ENCODE measurements at places on chromosomes 5 and 9. TPM values are rescaled to one million over a fixed set of nuclear protein-coding genes. Genes with fewer than 3 reads are reported as not detected.

DNA sequence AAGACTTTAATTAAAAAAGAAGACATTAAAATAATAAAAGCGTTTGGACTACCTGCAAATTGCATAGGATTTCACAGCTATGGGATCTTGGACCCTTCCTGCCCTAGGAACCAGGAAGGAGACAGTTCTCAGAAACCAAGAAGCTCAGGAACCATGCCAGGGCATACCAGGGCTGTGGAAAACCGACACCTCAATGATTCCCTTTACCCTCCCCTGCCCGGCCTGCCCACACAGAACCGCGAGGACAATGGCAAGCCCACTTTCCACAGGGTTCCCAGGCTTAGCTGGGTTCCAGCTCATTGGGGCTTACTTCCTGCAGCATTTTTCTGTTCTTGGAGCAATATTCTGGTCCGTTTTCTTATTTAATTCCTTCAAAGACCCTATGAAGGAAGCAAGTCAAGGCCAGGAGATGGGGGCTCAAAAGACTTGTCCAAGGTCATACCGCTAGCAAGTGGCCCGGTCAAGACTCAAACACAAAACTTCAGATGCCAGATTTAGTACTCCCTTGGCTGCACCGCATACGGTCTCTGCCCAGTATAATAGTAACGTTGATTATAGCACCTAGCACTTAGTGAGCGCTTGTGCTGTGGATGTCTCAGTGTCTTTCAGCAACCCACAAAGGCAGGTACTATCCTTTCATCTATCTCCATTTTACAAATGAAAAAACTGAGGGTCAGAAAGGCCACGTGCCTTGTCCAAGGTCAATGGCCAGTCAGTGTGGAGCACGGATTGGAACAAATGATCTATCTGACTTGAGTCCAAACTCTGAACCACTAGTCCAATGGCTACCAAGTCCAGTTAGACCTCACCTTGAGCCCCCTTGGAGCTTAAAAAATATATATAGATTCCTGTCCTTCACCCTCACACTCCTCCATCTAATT is 6.8 kb downstream of the FAT2 start:
- no peak for DNase-seq

DNA sequence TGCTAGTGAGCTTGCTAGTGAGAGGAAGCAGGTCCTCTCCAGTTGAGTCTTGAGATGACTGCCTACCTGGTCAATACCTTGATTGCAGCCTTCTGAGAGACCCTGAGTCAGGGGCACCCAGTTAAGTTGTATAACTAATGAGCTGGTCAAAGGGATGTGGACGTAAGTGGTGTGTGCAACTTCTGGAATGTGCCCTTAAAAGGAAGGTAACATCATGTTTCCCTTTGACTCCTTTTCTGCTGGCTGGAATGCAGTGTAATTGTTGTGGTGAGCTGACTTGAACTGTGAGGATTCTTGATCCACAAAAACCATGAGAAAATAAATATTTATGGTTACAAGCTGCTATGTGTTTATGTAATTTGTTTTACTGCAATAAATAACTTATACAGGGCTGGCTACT is 2.4 kb upstream of the SNX2 start:
- DNase-seq = no peak

DNA sequence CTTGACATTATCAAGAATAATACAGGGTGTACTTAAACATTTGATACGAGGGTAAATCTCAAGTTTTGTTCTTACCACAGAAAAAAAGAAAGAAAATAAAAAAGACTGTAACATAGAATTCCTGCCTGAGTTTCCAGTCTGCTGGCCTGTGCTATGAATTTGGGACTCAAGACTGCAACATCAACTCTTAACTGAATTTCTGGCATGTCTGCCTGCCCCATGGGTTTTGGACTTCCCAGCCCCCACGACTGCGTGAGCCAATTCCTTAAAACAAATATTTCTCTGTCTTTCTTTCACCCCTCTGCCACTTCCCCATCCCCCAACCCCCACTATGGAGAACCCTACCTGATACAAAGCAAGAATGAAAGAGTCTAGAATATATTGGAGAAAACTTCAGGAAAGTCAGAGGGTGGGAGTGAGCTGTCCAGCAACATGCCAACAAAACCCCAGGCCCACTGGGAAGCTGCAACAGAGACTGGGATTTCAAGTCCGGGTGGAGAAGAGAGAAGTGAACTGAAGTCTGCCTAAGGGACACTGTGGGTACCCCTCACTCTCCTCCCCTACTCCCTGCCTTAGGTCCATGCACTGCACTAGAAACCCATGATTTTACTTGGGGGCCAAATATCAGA is 43.0 kb downstream of the MARCHF3 start:
- DNase-seq = no peak

GRCh38 chr5:135824541-135825041 is 9.9 kb upstream of the SLC25A48 start:
- DNase-seq = no peak

- DNase-seq = no peak
These were observed 47.5 kb downstream of the CDK5RAP2 start for GRCh38 chr9:120532475-120532874.

GRCh38 chr5:179308563-179309382 is 36.5 kb downstream of the ADAMTS2 start:
- no peak for DNase-seq

DNA sequence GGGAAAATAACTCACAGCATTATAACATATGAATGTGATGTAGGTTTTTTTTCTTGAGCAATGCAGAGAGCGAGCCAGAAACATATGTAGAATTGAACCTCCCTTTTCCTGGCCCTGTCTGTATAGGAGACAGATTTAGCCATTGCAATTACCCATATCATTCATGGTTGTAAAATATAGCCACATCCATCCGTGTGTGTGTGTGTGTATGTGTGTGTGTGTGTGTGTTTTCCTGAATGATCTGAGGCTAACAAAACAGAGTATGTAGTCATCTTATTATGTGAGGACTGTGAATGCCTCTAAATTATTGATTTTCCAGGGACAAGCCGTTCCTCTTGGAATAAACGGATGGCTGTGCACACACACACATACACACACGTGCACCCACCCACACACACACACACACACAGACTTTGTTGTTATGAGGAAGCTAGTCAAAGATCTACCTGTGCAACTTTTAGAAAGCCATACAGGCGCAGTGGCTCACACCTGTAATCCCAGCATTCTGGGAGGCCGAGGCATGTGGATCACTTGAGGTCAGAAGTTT is 11.7 kb upstream of the DENND1A start:
- DNase-seq = no peak

GRCh38 chr5:171738501-171738900 is 47.1 kb upstream of the SMIM23 start:
- DNase-seq = no peak

GRCh38 chr5:113068559-113068958 is 92.0 kb downstream of the DCP2 start:
- DNase-seq = no peak

DNA sequence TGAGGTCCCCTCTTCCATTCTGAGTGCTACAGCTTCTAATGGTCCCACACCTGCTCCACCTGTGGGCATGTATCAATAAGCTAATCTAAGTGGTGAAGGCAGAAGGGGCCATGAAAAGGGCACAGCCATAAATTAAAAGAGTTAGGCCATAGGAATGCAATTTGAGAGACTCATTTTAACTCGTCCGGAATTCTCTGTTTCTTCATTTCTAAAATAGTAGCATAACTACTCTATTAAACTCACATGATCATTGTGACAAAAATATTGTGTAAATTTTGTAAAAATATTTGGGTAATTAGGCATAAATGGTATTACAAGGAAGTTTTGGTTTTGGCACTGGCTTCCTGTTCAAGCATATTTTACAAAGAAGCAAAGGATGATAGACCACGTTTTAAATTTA is 103.1 kb upstream of the TXNDC8 start:
- DNase-seq = no peak

DNA sequence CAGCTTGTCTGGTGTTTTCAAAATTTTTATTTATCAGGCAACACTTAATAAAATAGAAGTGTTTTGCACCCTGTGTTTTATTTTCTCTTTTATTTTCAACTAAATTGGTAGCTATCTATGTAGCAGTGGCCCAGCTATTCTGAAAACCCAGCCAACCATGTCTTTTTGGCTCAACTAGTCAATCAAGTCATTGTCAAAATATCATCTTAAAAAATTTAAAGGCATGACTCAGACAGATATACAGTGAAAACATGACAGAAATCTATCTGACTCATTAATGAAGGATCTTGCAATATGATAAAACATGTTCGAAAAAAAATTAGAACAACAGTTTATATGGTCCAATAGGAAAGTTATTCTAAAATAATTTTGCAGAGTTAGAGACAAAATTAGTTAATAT is 75.1 kb downstream of the HSD17B4 start:
- DNase-seq = peak; percentile 5

DNA sequence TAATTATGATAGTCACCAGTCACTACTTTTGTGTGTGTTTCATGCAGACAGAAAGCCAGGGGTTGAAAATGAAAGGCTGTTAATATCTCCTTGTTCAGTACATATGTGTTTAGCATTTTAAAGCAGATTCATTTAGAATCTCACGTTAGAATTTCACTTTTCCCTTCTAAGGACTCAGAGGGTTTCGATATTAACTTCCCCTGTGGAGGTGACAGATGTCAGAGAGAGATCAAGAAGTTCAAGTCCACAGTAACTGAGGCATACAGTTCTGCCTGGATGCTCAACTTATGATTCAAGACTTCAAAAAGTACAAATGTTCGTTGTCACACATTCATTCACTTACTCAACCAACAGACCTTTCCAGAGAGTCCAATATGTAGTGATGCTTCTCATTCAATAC is 251.1 kb downstream of the EBF1 start:
- DNase-seq = no peak

GRCh38 chr5:115656404-115656803 is 30.6 kb upstream of the TMED7 start:
- no peak for DNase-seq

GRCh38 chr5:75460532-75460931 is 50.9 kb downstream of the CERT1 start:
- DNase-seq = no peak

GRCh38 chr5:1184481-1184880 is 16.9 kb upstream of the SLC6A19 start:
- DNase-seq = no peak

GRCh38 chr9:119368681-119369581 is at the start of gene BRINP1:
BRINP1 (minus strand) TSS chr9:119369435; CDS start chr9:119313355, 56,080 bp downstream.
- DNase-seq = peak; percentile 26

GRCh38 chr9:102740578-102740977 is 254.6 kb upstream of the CYLC2 start:
- no peak for DNase-seq

GRCh38 chr5:158224253-158224652 is 365.3 kb upstream of the CLINT1 start:
- no peak for DNase-seq

DNA sequence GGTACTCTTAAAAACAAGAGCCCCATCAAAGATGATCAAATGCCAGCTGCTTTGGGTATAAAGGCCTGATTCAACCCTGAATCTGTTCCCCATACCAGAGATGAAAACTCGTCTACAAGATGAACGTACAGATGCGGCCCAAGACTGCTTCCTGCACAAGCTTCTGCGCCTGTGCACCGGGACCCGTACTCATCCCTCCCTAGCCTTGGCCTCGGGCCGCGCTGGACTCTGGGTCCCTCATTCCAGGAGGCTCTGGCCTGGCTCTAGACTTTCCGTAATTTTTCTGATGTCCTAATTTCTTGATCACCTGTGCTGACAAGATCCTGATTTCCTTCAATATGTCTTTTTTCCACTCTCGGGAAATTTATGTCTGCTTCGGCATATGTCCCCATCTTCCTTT is 612.3 kb downstream of the BNC2 start:
- no peak for DNase-seq

- no peak for DNase-seq
These were observed 5.2 kb downstream of the TNFAIP8 start for GRCh38 chr5:119360905-119361593.

- DNase-seq = no peak
These were observed 68.6 kb downstream of the EPB41L4B start for GRCh38 chr9:109252291-109252690.

The TRIM7 gene
- total RNA-seq = 2.9 TPM

The ESM1 gene
- 3.8 TPM for total RNA-seq

The TEX48 gene
- total RNA-seq = not detected

The IFNA16 gene
- not detected for total RNA-seq

The CCDC192 gene
- not detected for total RNA-seq

The CMYA5 gene
- total RNA-seq = 2.9 TPM

The CENPP gene
- 1.4 TPM for total RNA-seq

The ZNF883 gene
- 3.0 TPM for total RNA-seq

The FOXD4L5 gene
- 0.04 TPM for total RNA-seq

Data from kidney epithelial cell (primary cell).